Ovary (tissue), 10 donors: ENCODE measurements at places on chromosomes 4 and X. TPM values are rescaled to one million over a fixed set of nuclear protein-coding genes. Genes with fewer than 3 reads are reported as not detected.

The OCIAD2 gene
- 20.4 TPM for polyA plus RNA-seq

- DNase-seq: peak; percentile 56
Measured at GRCh38 chrX:24081661-24082154, 27.0 kb downstream of the EIF2S3 start.

- DNase-seq: peak; percentile 42
Measured at GRCh38 chrX:31423609-31424189, 351.9 kb upstream of the FTHL17 start.

The SPANXC gene
- polyA plus RNA-seq: not detected

The GPR119 gene
- not detected for polyA plus RNA-seq

- DNase-seq: no peak
Measured at GRCh38 chr4:80592950-80593349, 257.4 kb downstream of the CFAP299 start.

- DNase-seq: no peak
Measured at GRCh38 chrX:133265331-133265730, 47.2 kb upstream of the TFDP3 start.

DNA sequence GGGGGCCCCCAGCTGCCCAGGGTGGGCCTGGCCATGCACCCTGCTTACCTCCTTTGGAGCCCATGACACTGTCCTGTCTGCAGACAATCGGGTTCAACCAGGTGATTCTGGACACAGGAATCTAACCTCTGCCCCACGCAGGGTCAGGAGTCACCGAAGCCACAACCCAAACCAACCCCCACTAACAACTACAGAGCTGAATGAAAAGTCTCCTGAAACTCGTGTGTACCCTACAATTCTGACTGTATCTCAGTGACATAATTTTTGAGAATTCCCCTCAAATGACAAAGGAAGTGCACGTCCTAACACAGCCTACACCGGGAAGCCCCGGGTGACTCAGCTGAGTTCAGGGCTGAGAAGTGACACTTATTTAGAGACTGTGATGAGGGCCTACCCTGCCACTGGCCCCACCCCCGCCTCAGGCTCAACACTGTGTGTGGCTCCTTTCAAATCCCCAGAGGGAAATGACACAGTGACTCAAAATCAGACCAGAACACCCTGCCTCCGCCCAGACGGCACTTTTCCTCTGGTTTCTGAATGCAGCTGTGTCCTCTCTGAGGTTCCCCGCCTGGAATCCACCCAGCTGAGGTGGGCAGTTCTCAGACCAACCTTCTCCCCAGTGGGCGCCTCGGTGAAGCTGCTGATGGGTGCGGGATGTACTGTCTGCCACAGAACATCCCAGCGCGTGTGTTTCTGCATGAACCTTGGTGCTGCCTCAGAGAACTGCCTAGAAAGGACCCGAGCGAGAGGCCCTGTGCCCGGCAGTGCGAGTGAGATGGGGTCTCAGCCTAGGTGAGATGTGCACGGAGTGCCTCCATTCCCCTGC lies 9.9 kb downstream of the TNIP2 start:
- DNase-seq: no peak

GRCh38 chr4:170497112-170497511 lies 407.4 kb upstream of the AADAT start:
- DNase-seq: peak; percentile 9

- DNase-seq: no peak
Measured at GRCh38 chrX:17395154-17395553, 20.2 kb downstream of the NHS start.

DNA sequence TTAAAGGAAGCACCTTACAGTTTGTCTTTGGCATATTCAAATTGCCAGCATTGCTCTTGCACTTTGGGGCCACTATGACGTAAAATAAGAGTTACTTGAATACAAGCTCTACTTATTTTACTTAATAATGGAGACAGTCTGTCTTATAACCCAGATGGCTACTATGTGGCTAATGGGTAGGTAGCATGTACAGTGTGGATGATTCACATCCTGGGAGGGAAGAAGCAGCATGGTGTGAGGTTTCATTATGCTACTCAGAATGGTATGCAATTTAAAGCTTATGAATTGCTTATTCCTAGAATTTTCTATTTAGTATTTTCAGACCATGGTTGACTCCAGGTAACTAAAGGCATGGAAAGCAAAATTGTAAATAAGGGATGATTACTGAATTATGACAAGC lies 761.8 kb upstream of the ATOH1 start:
- DNase-seq: no peak

DNA sequence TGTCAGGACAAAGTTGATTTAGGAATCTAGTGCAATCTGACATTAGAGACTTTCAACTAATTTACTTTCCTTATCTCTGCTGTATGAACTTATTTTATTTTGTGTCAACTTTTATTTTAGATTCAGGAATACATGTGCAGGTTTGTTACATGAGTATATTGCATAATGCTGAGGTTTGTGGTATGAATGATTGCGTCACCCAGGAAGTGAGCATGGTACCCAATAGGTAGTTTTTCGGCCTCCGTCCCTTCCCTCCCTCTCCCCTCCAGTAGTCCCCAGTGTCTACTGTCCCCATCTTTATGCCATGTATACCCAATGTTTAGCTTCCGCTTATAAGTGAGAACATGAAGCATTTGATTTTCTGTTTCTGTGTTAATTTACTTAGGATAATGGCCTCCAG lies 68.7 kb upstream of the TEX13D start:
- no peak for DNase-seq

The ZFYVE28 gene
- 1.3 TPM for polyA plus RNA-seq

The BMPR1B gene
- 4.9 TPM for polyA plus RNA-seq

- DNase-seq: no peak
Measured at GRCh38 chr4:85953651-85954018, 406.2 kb downstream of the MAPK10 start.

GRCh38 chr4:20433097-20433705 lies 181.5 kb downstream of the SLIT2 start:
- no peak for DNase-seq

DNA sequence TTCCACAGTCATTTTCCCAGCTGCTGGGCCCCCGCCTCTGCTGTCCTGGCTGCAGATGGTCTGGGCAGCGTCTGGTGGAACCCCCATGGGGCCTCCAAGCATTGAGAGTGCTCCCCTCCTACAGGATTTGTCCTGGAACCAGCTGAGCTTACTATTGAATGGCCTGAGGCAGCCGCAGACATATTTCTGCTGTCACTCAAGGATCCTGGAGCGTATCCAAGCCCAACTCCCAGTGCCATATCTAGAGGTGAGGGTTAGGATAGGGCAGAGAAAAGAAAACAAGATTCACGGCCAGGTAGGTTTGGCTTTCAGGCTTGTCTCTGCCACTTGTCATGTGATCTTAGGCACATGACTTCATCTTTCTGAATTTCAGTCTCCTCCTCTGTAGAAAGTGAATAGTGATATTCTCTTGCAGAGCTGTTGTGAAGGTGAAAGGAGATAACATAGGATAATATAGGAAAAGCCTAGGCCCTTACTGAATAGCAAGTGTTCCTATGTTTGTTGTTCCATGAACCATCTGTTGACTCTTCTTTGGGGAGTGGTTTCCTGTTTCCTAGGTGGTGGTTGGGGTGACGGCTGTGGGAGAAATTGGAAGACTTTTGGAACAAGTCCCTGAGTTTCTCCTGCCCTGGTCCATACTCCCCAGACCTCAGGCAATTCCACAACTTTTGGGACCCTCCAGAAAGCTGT lies 52.3 kb downstream of the SEPSECS start:
- DNase-seq: no peak

DNA sequence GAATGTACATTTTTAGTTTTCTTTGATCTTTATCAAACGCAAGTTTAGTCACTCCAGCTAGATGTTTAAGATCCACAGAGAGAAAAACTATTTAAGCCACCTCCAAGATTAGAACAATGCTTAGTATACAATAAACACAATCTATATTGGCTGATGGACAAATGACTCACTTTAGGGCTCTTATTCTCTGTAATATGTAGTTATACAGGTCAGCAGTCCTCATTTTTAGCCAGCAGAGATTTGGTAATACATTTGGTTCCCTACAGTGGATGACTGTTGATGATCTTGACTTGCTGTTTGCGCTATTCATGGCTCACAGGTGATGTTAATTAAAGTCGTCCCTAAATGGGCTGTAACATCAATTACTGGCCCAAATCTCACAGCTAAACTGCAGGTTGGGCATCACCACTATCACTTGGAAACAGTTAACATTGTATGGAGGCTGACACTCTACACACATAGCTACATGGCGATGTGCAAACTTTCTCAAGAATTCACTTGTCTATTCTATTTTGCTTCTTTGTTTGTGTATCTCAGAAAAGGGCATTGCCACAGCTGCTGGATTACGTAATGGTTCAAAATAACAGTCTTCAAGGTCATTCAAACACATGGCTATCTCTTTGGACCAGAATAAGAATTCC lies 11.8 kb upstream of the DTHD1 start:
- no peak for DNase-seq

DNA sequence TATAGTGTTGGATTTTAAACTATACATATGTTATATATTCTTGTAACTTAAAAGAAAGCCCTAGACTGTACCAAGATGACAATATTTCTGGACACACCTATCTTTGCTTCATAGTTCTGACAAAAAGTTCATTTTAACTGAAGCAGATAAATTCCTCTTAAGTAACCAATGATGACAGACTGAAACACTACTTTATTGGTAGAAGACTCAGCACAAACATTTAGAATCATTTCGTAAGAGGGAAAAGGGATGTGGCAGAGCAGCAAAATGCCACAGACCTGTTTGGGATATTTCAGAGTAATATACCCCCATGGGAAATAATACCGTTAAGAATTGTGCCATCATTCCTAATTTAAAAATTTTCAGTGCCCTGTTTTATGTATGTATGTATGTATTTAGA lies 56.2 kb downstream of the APOO start:
- DNase-seq: no peak

- no peak for DNase-seq
Measured at GRCh38 chr4:115780835-115781234, 667.4 kb upstream of the NDST4 start.

GRCh38 chr4:143668930-143669552 lies 31.4 kb downstream of the FREM3 start:
- no peak for DNase-seq

The CYBB gene
- polyA plus RNA-seq: 3.5 TPM

DNA sequence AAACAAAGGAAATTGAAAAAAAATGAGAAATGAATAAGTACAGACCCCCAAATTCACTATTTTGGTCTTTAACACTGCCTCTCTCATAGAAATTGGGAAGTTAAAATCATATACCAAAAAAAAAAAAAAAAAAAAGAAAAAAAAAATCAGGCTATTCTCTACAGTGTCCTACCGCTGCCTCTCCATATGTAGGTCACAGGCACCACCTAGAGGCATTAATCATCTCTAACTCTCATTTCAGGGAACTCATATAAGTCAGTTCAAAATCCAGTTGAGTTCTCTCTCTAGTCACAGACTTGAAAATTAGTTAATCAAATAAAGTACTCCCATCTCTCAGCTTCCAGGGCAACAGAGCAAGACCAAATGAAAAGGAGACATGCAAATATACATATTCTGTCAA lies 47.9 kb downstream of the COX18 start:
- DNase-seq: no peak

GRCh38 chr4:55568905-55569504 lies 22.3 kb upstream of the CLOCK start:
- no peak for DNase-seq

GRCh38 chrX:9642270-9642995 lies 123.2 kb downstream of the GPR143 start:
- no peak for DNase-seq

- DNase-seq: no peak
Measured at GRCh38 chr4:109574443-109574850, 14.4 kb downstream of the MCUB start.

DNA sequence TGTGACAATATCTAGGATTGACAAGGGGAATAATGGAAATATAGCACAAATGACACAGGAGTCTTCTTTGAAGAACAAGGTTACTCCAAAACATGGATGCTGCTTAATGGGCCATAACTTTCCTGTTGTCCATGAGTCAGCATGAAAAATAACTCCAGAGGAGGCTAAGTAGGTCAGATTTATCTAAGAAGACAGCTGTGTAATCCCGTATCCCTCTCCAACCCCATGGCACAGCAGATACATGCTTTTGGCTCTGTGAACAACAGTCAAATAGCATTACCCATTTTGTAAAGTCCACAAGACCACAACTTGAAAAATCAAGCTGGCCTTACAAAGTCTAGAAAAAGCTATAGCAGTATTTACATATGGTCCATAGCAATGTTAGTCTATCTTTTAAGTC lies 2.1 kb upstream of the TMEM131L start:
- no peak for DNase-seq

GRCh38 chrX:12789976-12790375 lies 1.2 kb upstream of the PRPS2 start:
- DNase-seq: no peak

The SULT1B1 gene
- 0.90 TPM for polyA plus RNA-seq

GRCh38 chr4:164731827-164732474 lies 22.0 kb upstream of the SMIM31 start:
- DNase-seq: peak; percentile 31

The ODAPH gene
- polyA plus RNA-seq: not detected

The SPANXN4 gene
- polyA plus RNA-seq: not detected

The MCUB gene
- 18.5 TPM for polyA plus RNA-seq

The INPP4B gene
- 1.7 TPM for polyA plus RNA-seq

- DNase-seq: no peak
Measured at GRCh38 chr4:140982613-140983340, 150.5 kb downstream of the RNF150 start.

GRCh38 chr4:37670249-37670648 lies 15.9 kb downstream of the RELL1 start:
- DNase-seq: no peak

DNA sequence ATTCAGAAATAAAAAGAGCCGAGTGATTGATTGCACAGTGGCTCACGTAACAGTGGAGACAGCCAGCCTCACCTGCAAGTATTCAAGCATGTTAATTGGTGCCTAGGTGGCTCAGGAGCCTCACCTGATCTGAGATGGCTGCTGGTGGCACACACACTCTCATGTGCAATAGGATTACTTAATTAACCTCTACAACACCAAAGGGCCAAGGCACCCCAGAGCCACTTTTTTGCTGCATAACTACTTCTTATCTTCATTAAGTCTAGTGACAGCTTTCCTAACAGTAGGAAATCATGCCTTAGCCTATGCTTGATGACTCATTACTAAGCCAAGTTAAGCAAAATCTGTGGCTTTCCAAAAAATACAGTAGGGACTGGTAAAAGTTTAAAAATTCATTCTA lies 117.3 kb upstream of the NOCT start:
- no peak for DNase-seq

- DNase-seq: no peak
Measured at GRCh38 chrX:109351557-109351956, 130.3 kb downstream of the GUCY2F start.

DNA sequence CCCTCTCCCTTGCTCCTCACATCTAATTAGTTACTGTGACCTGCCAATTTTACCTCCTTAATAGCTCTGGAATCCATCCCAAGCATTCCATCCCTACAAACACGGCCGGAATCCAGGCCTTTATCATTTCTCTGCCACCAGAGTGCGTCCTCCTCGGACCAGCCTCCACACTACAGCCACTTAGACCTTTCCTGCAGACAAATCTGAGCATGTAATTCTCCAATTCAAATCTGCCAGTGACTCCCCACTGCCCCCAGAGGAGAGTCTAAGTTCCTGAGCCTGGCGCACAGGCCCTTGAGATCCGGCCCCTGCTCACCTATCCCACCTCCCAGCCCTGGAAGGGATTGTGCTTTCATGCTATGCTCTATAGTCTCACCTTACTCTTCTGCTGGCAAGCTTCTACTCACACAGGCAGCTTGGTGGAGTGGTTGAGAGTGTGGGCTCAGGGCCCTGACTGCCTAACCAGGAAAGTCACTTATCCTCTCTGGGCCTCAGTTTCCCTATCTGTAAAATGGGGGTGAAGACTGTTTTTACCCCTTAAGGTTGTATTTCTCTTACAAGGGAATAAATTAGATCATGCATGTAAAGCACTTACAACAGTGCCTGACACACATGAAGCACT lies 31.2 kb downstream of the PJA1 start:
- DNase-seq: peak; percentile 37

The FGF2 gene
- 7.4 TPM for polyA plus RNA-seq
